Inflammatory macrophage (primary cell): ENCODE measurements at places on chromosomes 2 and 18.
A peak's percentile ranks its signal among the peaks of the same experiment; 100 is the strongest.

GRCh38 chr18:29501952-29502351 is 1325.0 kb upstream of the CDH2 start:
- DNase-seq: no peak

DNA sequence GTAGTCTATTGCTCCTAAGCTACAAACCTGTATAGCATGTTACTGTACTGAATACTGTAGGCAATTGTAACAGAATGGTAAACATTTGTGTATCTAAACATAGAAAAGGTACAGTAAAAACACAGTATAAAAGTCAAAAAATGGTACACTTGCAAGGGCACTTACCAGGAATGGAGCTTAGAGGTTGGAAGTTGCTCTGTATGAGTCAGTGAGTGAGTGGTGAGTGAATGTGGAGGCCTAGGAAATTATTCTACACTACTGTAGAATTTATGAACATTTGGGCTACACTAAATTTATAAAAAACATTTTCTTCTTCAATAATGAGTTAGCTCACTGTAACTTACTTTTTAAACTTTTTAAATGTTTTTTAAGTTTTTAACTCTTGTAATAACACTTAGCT is 19.0 kb downstream of the NABP1 start:
- DNase-seq: no peak

GRCh38 chr2:219207884-219208740 is 1.5 kb downstream of the ZFAND2B start:
- DNase-seq: no peak

DNA sequence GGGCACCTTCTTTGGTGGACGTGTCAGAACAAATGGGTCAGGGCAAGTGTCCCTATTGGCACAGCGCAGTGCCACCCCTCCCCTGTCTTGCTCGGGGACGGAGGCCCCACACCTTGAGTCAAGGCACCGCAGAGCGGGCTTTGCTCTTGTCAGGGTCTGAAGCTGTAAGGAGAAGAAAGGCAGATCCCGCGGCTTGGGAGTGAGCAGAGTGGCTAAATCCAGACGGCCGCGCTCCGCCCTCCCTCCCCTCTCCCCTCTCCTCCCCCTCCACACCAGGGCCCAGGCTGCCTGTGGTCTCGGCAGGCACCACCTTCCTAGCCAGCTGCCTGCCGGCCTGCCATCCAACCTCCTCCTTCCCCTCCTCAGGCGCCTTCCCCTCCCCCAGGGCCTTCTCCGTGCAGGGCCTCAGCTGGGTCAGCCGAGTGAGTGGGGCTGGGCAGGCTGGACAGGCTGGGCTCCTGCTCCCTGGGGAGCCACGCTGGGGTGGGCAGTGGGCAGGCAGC is 25.8 kb downstream of the SPEG start:
- no peak for DNase-seq

DNA sequence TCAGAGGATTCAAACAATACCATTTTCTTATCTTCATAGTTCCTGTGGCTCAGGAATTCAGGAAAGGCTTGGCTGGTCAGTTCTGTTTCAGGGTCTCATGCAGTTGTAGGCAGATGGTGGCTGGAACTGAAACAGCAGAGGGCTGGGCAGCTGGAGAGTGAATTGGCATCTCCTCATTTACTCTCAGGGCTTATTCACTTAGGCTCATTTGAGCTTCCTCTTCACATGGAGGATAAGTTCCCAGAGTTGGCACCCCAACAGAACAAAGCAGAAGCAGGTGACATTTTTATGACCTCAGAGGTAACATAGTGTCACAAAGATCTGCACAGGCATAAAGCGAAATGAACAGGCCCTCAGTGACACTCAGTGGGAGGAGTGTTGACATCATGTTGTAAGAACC is 66.1 kb downstream of the RBBP8 start:
- no peak for DNase-seq

DNA sequence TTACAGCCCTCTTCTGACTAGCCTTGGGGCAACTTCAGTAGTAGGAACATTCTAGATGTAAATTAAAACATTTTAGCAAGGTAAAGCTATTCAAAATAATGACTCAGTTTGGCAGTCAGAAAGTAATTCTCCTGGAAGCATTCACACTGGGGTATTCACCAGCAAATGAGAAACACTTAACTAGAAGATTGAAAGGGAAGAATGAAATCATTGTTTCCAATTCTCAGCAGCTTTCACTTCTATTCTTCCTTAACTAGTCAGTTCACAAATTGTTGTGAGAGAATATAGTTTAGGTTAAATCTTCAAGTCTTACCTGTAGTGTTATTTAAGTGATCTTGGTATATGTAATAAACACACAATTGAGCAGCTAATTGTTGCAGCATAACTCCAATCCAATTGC is 1135.6 kb upstream of the FAM98A start:
- no peak for DNase-seq

DNA sequence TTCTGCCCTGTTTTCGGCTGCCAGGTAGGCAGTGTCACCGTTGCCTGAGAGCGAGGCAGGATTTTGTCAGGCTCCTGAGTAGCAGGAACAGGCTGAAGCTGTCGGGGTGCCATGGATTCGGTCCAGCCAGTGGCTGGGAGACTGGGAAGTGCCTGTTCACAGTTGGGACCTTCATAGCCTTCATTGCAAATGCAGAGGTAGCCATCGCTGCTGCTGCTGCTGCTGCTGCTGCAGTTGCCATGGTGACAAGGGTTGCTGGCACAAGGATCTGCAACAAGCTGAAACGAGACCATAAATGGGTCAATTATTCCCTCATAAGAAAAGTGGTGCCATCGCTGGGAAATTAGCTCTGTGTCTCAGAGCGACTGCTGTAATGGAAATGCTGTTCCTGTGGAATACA is 122.7 kb downstream of the DNER start:
- DNase-seq: no peak

DNA sequence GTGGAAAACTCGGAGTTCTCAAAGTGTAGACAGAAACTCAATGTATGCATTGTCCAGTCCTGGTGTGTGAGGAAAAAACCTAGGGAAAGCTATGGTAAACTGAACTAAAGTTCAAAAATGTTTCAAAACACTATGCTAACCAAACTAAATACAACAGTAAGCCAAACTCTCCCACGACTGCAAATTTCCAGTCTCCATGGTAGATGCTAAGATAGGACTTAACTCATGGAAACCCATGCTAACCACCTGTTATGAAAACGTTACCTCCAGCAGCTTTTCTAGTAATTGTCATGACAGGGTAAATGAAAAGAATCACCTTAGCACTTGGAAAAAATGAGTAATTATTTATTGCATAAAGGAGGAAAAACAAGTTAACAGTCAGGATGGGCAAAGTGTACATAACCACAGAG is 135.7 kb upstream of the EPC2 start:
- DNase-seq: no peak

DNA sequence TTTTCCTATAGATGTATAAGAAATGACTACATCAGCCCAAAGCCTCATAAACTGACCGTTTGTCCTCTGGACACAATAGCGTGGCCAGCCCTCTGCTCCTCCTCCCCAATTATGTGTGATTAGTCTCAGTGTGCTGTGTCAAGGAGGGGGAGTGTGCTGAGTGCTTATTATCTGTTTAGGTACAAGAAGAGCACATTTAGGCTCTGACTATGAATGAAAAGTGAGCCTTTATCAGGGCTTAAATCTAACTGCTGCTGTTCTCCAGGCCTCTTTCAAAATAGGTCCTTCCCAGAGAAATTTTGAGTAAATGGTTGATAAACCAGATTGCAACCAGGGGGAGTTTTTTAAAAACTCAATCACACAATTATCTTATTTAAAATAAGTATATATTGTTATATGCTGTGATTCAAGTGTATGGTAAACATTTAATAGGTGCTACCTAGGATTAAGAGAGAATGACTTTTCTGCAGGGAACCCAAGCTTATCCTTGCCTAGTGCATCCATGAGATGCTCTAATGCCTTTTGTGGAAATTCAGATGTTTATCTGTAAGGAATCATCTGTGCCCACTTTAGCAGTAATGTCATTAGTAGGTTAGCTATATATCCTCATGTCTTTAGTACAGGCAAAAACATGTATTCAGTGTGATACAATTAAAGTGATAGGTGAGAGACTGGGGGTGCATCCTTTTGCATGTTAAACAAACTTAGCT is 168.7 kb upstream of the SIX3 start:
- no peak for DNase-seq

DNA sequence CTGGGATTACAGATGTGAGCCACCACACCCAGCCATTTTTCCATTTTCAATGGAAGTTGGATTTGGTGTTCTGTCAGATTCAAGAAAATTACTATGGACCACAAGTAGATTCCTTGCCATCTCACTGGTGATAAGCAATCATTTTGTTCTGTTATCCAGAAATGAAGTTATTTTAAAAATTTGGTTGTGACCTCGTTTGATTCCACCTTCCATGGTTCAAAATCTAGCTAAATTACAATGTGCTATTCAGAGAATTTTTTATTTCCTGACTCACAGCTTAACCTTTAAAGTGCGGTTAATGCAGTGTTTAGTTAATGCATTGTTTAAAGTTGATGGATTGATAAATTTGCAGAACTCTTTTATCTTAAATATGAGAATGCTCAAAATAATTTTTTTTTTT is 243.2 kb upstream of the BOD1L2 start:
- DNase-seq: no peak

GRCh38 chr2:240205348-240205747 is 64.9 kb upstream of the OTOS start:
- peak; percentile 17 for DNase-seq

- no peak for DNase-seq
Observed at GRCh38 chr2:86251840-86252266, 52.6 kb downstream of the MRPL35 start.

- no peak for DNase-seq
Observed at GRCh38 chr18:11327391-11328009, 178.1 kb upstream of the PIEZO2 start.

GRCh38 chr2:105504459-105504858 is 105.6 kb upstream of the FHL2 start:
- DNase-seq: no peak

DNA sequence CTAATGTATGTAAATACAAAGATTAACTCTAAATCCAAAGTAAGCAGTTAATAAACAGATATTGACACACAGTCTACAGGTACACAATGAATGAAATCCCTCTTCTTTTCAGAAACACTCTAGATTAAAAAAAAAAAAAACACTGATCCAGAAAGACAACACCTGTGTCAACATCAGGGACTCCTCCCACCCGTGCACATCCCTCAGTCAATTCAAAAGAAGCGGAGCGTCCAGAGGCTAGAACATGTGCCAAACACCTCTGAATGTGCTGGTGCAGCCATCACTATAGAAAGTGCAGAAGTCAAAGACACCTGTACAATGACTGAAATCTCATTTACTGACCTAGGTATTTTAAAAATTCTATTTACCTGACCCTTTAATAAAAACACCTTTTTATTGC is 622.6 kb upstream of the ID2 start:
- no peak for DNase-seq
